Mammary epithelial cell (primary cell): ENCODE measurements at places on chromosomes 11 and 22.

DNA sequence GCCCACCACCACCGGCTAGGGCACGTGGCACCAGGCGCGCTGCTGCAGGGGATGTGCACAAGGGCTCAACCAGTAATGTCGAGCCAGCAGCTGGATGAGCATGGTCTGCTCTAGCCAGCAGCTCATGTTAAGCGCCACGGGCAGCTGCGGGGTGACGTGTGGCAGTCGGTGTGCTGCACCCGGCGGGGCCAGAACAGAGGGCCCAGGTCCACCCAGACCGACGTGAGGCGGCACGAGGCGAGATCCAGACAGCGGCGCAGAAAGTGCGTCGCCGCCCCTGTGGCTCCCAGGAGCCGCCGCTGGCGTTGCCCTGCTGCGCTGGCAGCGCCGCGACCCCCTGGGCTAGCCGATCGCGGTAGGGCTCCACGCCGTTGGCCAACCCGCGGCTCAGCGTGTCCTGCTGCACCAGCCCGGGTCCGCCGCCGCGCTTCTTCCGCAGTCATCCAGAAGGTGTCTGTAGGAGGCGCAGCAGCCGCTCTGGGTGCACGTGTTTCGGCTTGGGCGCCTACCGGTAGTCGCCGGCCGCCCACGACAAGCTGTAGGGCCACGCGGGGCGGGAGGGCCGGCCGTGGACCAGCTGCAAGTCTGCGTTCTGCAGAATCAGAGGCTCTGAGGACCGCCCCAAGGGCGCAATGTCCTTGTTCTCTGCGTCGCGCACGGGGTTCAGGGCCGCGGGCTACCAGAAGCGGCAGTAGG, 4.6 kb upstream of the GALR3 start:
- DNase-seq: peak; percentile 14

GRCh38 chr11:132022733-132023478, 652.5 kb downstream of the NTM start:
- DNase-seq: no peak

GRCh38 chr22:27116312-27117086, 459.1 kb downstream of the MIAT start:
- DNase-seq: no peak

DNA sequence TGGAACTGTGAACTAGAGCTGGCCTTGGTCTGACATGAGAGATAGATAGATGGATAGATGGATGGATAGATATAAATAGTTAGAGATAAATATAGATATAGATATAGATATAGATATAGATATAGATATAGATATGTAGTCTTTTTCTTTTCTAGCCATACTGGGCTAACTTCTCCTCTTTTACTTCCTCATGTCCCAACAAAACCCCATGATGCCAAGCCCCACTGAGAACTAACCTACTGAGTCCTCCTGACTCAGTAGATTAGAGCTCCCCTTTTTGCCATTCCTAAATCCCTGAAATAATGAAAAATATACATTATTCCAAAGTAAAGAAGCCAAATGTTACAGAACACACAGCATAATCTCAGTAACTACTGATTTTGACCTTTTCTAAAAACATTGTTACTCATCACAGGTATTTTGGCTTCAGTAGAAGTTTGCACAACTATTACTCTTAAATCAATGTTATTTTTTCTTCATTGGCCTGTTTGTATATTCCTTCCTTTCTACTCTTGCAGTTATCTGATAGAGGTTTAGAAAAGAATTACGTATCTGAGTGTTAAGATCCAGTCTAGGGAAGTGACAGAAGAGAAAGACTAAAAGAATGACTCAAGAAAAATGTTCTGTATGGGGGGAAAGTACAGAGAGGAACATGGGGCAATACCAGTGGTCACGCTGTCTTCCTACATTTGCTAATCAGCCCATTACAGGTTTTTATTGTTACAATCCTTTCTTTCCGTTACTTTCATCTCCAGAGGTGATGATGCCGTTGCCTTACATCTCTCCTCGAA, 6.0 kb upstream of the OR10D3 start:
- DNase-seq: no peak

DNA sequence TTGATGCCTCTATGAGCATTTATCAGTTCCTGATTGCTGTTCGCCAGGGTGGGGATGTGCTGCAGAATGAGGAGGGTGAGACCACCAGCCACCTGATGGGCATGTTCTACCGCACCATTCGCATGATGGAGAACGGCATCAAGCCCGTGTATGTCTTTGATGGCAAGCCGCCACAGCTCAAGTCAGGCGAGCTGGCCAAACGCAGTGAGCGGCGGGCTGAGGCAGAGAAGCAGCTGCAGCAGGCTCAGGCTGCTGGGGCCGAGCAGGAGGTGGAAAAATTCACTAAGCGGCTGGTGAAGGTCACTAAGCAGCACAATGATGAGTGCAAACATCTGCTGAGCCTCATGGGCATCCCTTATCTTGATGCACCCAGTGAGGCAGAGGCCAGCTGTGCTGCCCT, 2.7 kb downstream of the FEN1 start:
- no peak for DNase-seq

DNA sequence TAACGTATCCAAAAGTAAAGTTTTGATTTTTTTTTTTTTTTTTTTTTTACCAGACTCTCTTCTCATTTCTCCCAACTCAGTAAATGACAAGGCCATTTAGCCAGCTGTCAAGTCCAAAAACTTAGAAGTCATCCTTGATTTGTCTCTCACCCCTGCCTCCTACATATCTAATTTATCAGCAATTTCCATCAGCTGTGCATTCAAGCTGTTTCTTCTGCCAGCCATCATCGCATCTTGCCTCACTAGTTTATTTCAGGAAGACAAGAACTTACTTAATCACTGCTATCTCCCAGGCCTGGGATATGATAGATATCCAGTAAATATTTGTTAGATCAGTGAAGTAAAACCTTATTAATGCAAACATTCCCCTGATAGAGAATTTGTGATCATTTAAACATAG, 47.6 kb downstream of the SCGB1A1 start:
- DNase-seq: no peak

GRCh38 chr11:10329935-10330334, 25.1 kb downstream of the ADM start:
- DNase-seq: peak; percentile 85

DNA sequence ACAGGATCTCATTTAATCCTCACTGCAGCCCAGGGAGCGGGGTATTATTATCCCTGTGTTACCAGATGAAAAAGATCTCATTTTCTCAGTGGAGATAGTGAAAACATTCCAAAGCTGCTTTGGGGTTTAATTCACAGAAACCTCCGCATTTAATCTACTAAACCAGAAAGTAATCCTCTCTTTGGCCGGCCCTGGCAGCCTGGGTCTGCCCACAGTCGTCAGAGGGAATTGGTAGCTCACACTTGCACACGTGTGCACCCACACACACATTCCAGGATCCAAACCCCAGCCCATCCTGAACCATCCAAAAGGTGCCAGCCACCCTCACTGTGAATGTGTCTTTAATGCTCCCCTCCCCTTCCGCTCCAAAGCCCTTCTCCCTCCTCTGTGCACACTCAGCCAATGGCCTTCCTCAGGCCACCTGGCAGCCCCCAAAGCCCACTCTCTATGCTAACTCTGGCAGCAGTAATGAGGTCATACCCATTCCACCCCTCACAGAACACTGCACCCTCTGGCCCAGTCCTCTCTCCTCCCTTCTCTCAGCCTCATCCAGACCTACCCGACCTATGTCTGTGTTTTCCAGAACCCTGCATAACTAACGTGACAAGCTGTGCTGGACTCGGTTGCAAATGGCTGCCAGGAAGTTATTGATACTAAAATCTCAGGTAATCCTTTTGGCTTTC, 466.2 kb downstream of the SOX6 start:
- no peak for DNase-seq

- DNase-seq: no peak
Observed at GRCh38 chr11:93773601-93774200, 10.4 kb upstream of the MED17 start.

DNA sequence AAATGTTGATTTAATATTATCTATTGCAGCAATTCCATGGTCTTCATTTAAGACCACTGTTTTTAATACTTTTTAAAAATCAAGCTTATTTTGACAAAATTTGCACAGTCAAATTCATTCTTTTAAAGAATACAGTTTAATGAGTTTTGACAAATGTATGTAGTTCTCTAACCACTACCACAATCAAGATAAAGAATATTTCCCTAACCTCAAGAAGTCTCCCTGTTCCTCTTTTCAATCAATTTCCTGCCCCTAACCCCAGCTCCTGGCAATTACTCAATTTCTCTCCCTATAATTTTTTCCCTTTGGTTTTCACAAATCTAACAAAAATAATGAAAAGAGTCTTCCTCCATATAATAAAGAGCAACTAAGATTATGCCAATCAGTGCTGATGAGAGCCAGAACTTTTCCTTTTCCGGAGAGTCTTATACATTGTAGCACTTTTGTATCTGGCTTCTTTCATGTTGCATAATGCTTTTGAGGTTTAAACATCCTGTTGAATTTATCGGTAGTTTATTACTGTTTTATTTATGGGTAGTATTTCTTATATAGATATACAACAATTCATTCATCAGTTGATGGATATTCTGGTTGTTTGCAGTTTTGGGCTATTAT, 231.7 kb downstream of the AASDHPPT start:
- DNase-seq: no peak

- DNase-seq: no peak
Observed at GRCh38 chr11:131893103-131893890, 522.9 kb downstream of the NTM start.

GRCh38 chr11:20002312-20003216, 157.7 kb downstream of the DBX1 start:
- DNase-seq: no peak

DNA sequence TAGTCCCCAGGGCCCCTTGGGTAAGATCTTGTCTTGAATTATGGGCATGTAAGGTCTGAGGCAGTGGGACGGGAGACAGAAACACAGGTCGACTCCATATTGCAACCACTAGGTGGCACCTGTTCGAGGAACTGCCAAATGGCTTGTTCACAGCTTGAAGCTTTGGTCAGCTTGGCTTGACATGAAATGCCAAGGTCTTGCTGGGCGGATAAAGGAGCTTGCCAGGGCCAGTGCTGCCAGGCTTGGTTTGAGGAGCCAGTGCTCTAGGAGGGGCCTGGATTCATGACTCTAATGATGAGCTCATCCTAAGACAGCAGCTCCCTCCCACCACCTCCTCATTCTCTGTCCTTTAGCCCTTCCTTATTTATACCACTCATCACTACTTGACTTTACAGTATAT, 11.9 kb upstream of the NRIP3 start:
- peak; percentile 60 for DNase-seq

- DNase-seq: peak; percentile 76
Observed at GRCh38 chr22:25120093-25120561, 79.5 kb upstream of the CRYBB3 start.

GRCh38 chr11:29634244-29634643, 382.6 kb downstream of the KCNA4 start:
- DNase-seq: no peak

DNA sequence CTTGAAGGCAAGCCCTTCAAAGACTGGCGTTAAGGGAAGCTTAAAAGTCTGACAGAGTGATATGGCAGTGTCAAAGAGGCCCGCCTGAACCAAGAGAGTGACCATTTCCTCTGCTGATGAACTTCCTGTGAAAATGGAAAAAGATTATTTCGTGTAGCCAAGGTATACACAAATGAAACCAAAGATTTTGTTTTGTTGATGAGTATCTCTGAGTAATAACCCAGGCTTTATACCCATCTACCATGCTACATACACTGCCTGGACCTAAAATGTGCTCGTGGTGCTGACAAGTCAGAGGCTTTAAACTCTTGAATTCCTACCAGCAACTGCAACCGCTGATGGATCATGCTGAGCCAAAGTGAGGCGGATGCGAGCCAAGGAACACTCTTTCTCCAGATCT, 21.0 kb upstream of the FNBP4 start:
- no peak for DNase-seq

DNA sequence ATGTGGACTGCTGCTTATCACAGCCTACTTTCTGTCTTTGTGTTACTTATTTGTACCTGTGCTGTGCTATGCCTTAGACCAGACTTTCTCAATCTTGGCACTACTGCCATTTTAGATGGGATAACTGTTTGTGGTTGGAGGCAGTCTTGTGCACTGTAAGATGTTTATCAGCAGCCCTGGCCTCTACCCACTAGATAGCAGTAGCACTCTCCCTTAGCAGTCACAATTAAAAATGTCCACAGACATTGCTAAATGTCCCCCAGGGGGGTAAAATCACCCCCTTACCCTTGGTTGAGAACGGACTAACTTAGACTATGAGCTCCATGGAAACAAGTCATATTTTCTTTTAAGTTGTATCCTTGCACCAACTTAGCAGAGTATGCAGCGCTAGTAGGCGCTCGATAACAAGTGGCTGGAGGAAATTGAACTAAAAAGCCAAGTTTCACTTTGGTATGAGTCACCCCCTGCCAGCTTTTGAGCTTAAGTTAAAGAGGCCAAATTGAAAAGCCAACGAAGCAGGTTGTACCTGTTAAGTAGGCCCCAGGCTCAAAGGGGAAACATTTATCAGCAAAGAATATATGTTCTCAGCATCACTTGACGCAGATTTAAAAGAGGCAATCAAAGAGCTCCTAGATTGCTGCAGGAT, 304.8 kb upstream of the SORL1-AS1 start:
- peak; percentile 6 for DNase-seq

DNA sequence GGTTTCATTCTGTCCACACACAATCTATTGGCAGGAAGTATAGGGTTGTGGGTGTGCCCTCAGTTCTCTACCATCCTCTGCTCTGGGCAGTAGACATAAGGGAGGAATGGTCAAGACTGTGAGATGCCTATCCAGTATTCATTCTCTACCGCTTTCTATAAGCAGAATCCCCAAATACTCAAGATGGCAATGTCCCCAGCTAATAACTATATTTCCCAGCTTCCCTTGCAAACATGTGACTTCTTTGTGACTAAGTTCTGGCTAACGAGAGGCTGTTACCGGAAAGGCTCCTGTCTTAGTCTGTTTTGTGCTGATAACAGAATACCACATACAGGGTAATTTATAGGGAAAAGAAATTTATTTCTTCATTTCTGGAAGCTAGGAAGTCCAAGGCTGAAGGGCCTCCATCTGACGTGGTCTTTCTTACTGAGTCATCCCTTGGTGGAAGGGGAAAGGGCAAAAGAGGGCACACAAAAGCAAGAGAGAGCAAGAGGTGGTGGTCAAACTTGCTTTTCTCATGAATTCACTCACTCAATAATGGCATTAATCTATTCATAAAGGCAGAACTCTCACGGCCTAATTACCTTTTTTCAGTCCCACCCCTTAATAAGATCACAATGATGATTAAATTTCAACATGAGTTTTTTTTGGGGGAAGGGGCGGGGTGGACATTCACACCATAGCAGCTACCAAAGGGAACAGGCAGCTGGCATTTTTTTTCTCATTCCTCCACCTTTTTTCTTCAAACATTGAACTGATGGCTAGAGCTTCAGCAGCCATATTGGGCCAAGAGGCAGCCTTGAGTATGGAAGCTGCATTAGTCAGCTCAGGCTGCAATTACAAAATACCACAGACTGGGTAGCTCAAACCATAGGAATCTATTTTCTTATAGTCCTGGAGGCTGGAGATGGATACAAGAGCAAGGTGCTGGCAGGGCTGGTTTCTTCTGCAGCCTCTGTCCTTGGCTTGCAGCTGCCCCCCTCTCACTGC, 109.7 kb upstream of the OR9Q1 start:
- DNase-seq: no peak

GRCh38 chr22:42169055-42169469, 38.5 kb upstream of the CYP2D6 start:
- DNase-seq: peak; percentile 17
